Ureter (tissue), 1 donor: ENCODE measurements at places on chromosomes 13 and 19. TPM values are rescaled to one million over a fixed set of nuclear protein-coding genes. Genes with fewer than 3 reads are reported as not detected.

TNFSF13B gene
- 3.7 TPM for total RNA-seq

TRAPPC5 gene
- 80.8 TPM for total RNA-seq

HMG20B gene
- total RNA-seq = 66.5 TPM

KLF2 gene
- total RNA-seq = 56.1 TPM

NAPA gene
- total RNA-seq = 158 TPM

CGB1 gene
- not detected for total RNA-seq

SELENOV gene
- not detected for total RNA-seq

CD70 gene
- not detected for total RNA-seq

ZNF625 gene
- 13.3 TPM for total RNA-seq
